ENCODE measurements at places on chromosomes 1 and 21.

DNA sequence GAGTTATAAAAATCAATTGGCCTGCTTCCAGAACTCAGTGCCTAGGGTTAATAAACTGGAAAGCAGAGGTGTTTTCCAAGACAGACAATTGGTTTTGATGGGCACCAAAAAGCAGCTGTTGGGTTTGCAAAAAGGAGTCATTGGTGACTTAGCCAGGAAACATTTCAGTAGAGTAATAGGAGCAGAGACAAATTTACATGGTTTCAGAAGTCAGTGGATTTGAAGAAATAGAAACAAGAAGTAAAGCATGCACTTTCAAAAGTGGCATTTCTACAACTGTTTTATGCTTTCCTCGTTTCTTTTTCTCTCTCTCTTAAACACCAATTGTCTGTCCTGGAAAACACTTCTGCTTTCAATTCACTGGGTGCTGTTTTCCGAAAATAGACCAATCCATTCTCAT lies 87.8 kb downstream of the GLUL start:
- no peak for DNase-seq

GRCh38 chr1:221217029-221217428 lies 337.8 kb downstream of the HLX start:
- DNase-seq, result peak; percentile 10

- DNase-seq, result no peak
Measured at GRCh38 chr1:48047116-48047515, 49.9 kb upstream of the TRABD2B start.

DNA sequence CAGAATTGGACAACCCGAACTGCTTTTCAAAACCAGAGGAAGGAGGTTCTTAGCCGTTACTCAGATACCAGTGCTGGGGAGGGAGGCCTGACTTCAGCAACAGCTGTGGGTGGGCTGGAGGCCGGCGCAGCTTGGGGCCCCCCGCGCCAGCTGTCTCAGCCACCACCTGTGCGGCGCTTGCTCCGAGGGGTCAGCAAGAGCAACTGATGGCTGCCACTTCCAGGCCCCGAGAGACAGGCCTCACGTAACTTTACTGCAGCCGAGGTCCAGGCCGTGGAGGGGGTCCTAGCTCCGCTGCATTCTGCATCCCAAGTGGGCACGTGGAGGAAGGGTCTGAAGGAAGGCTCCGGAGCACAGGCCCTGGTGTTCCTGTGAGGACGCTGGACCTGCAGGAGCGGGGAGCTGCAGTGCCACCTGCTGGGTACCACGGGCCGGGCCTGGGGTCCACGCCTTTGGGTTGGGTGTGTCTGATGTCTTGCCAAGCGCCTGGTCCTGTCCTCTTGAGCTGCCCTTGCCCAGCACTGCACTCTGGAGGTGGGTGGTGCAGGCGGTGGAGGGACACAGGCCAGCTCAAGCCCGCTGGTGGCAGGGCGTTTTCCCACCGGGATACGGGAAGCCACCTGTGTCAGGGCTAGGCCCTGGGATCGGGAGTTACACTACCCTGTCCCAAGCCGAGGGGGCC lies 9.8 kb downstream of the THAP3 start:
- DNase-seq, result peak; percentile 36

DNA sequence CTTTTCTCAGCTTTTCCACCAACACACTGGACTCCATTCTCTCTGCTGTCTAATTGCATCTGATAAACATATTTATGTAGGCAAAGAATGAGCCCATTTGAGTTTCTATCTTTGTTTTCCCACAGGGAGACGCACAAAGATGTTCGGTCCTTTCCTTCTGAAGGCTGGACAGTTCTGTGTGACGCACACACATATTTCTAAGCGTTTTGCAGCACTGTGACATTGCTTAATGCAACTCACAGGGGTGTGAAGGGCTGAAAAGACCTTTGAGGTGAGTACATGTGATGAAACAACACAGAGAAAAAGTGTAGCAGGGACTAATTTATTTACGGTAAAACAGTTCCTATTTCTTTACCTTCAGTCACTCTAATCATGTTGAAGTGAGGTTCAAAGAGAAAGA lies 323.1 kb upstream of the RUNX1 start:
- no peak for DNase-seq

GRCh38 chr1:32247983-32248889 lies 1.2 kb downstream of the FAM167B start:
- peak; percentile 59 for DNase-seq

DNA sequence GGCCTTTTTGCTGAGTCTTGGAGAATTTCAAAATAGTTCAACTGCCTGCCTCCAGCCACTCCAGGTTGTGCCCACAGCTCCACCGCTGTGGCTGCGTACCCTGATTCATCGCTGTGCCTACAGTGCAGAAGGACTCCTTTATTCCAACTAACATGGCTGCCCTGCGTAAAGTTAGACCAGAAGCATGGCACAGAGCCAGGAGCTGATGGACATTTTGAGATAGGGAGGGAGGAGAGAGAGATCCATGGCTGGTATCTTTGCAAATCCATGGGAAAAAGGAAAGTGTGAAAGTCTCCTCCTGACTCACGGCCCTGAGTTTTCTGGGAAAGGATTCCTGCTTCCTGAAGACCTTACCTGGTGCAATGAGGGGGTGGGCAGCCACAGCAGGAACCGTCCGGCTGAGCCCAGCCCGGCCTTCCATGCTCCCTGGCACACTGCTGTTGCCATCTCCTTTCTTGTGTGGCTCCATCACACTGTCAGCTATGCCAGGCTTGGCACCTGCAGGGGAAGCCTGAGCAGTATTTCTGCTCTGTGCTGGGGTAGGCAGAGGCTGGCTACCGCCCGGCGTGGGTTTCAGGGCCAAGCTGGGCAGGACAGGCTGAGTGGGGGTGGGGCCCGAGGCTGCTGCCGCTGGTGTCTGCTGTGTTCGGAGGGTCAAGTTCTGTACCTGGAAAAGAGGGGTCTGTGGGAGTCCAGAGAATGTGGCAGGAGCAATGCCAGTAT lies 46.0 kb upstream of the A3GALT2 start:
- DNase-seq, result no peak

Measured in HTR-8/SVneo (cell line).